Right ventricle myocardium inferior (tissue), 1 donor: ENCODE measurements at places on chromosomes 4 and X. TPM values are rescaled to one million over a fixed set of nuclear protein-coding genes. Genes with fewer than 3 reads are reported as not detected.

GRCh38 chr4:139509727-139510410, 46.1 kb downstream of the SETD7 start:
- no peak for DNase-seq

GRCh38 chrX:4741024-4741423, 1027.6 kb upstream of the PRKX start:
- DNase-seq = no peak

Gene PABPC1L2B
- total RNA-seq = not detected

DNA sequence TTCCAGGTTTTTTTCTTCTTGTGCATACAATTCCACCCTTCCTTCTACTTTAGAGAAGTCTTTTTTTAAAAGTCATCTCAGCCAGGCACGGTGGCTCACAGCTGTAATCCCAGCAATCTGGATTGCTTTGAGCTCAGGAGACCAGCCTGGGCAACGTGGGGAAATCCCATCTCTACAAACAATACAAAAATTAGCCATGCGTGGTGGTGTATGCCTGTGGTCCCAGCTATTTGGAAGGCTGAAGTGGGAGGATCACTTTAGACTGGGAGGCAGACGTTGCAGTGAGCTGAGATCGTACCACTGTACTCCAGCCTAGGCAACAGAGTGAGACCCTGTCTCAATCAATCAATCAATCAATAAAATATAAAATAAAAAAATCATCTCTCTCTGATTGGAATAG, 14.8 kb downstream of the ELOVL6 start:
- DNase-seq = no peak

DNA sequence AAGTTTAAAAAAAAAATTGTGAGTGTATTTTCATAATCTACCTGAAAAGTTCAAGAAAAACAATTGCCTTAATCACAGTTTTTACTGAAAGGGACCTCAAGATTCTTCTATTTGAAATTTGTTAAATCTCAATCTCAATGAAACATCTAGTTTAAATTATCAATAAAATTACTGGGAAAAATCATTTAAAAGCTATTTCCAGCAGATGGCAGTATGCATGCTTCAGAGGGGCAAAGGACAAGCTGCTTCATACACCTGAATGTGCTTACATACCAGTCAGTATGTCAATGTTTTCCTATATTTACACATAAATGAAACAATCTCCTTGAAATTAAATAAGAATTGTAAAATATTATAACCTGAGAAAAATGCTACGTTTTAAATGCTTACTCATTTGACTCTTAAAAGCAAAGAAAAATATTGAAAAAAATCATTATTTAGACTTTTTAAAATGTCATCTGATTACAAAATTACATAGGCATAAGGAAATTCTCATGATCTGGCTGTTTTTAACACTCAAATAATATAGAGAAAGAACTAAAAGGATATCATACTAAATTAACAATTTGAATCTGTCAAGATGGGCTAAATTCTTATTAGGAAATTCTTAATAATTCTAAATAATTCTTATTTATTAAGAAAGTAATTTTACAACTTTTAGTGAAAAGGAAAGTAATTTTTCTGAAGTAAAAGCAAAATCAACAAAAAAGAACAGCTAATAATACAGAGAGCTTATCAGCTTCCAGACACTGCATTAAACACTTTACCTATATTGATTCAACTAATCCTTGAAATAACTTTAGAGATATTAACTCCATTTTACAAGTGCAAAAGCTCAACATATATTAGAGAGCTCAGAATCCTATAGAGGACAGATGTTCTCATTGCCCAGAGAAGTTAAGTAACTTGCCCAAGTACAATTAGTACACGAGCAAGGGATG, 242.1 kb downstream of the ADAMTS3 start:
- no peak for DNase-seq

GRCh38 chr4:102629673-102630072, 128.5 kb downstream of the NFKB1 start:
- DNase-seq = no peak
